ENCODE measurements at places on chromosomes 11 and 22. TPM values are rescaled to one million over a fixed set of nuclear protein-coding genes. Genes with fewer than 3 reads are reported as not detected.

The ALDH3B1 gene
- 22.1 TPM for total RNA-seq

The RASGRP2 gene
- 27.5 TPM for total RNA-seq

The ACR gene
- not detected for total RNA-seq

The IGLL1 gene
- total RNA-seq, result not detected

The MORC2 gene
- total RNA-seq, result 18.4 TPM

The A4GALT gene
- 35.6 TPM for total RNA-seq

The AIP gene
- total RNA-seq, result 82.7 TPM

The XKR3 gene
- not detected for total RNA-seq

The CBLIF gene
- total RNA-seq, result not detected

The HPX gene
- 0.98 TPM for total RNA-seq

- no peak for DNase-seq
- H3K36me3 ChIP-seq, result no peaks in the 10 kb centered on the region
- no peak overlapping the region for H3K4me3 ChIP-seq
- peaks cover 7% of the 10 kb centered on the region for H3K4me1 ChIP-seq
- no peaks in the 10 kb centered on the region for H3K27me3 ChIP-seq
These were observed 44.9 kb downstream of the MCM5 start for GRCh38 chr22:35444685-35445399.

- H3K4me1 ChIP-seq, result peaks cover 18% of the 10 kb centered on the region
- no peak for DNase-seq
- no peak overlapping the region for H3K27ac ChIP-seq
- H3K36me3 ChIP-seq, result no peaks in the 10 kb centered on the region
- no peak overlapping the region for H3K4me3 ChIP-seq
- H3K27me3 ChIP-seq, result no peaks in the 10 kb centered on the region
These were observed 86.7 kb downstream of the TBC1D22A start for GRCh38 chr22:46849101-46849500.

DNA sequence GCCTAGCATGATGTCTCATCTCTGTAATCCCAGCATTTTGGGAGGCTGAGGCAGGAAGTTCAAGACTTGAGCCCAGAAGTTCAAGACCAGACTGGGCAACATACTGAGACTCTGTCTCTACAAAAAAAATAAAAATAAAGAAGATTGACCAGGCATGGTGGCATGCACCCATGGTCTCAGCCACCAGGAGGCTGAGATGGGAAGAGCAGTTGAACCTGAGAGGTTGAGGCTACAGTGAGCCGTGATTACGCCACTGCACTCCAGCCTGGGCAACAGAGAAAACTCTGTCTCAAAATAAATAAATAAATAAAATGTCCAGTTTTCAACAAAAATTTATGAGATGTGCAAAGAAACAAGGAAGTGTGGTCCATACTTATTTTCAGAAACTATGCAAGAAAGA is 28.3 kb downstream of the EFCAB6 start:
- H3K4me1 ChIP-seq, result no peaks in the 10 kb centered on the region
- no peak overlapping the region for H3K27ac ChIP-seq
- no peak overlapping the region for H3K4me3 ChIP-seq

DNA sequence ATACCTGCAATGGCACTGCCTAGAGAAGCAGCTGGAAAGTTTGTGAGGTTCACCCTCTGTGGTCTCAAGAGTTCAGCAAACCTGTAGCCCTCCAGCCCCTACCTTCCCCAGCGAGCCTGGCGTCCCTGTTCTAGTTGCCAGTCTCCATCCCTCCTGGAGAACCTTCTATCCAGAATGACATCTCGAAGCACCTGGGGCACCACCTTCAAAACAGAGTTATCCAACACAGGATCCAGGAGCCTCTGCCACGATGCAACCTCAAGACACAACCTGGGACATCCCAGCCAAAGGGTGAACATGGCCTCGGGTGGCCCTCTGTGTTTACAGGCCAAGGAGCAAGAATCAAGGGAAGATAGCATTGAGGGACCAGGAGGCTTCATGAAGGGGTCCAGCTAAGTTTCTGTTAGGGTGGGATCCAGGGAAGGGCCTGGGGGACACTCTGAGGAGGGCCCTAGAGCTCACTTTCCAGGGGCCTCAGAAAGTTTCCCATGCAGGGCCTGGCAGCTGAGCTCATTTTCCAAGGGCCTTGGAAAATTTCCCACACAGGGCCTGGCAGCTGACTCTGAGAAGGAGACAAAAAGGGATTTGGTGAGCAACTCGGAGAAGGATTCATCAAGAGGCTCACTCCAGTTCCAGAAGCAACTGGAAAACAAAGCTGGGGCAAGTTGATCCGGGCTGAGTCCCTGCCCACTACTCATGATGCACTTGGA is 36.9 kb upstream of the SYT13 start:
- H3K4me1 ChIP-seq, result no peaks in the 10 kb centered on the region
- no peaks in the 10 kb centered on the region for H3K36me3 ChIP-seq
- no peaks in the 10 kb centered on the region for H3K27me3 ChIP-seq

DNA sequence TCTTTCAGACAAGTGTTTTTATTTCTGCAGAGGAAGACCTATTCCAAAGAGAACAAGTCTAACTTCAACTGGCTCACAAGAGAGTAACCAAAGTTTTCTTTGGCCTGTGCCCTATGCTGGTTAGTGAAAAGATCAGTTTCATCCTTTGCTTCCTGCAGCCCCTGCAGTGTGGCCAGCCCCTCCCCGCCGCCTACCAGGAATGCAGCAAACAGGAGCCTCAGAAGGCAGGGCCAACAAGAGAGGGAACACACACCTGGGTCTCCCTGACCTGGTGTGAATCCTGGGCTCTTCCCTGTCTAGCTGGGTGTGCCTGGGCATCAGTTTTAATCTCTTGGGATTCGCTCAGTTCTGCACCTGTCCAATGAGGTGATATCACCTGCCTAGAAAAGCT is 21.5 kb upstream of the SCARF2 start:
- H3K4me1 ChIP-seq, result peaks cover 9% of the 10 kb centered on the region
- H3K4me3 ChIP-seq, result no peak overlapping the region
- H3K27ac ChIP-seq, result no peak overlapping the region

DNA sequence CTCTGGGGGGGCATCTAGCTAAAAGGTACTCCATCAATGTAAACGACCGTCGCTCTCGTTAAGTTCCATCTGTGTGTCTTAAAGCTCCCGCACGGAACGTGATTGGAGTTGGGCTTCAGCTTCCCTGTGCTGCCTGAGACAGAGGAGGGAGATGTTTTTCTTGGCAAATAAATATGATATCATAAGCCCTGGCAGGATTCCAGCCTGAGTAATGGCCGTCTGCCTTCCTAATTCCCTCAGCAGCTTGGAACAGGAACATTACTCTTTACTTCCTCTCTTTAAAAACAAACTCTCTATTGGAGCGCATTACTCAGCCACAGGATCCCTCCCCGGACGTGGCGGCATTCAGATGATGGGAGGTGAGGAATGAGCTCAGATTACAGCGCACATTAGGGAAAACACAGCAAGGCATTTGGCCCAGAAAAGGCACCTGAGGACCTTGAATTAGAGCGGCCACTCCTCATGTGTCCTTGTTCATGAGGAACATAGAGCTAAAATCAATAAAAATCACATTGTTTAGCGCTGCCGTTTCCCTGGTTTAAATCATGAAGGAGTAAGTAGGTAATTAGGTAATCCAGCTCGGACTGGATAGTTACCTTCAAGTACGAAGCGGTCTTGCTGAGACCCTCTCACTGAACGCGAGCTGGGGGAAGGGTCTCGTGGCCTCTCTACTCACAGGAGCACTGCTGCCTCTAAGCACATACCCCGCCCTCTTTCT is 230.4 kb downstream of the ST3GAL4 start:
- DNase-seq, result no peak
- H3K36me3 ChIP-seq, result no peaks in the 10 kb centered on the region
- no peak overlapping the region for H3K4me3 ChIP-seq
- H3K27me3 ChIP-seq, result no peaks in the 10 kb centered on the region

DNA sequence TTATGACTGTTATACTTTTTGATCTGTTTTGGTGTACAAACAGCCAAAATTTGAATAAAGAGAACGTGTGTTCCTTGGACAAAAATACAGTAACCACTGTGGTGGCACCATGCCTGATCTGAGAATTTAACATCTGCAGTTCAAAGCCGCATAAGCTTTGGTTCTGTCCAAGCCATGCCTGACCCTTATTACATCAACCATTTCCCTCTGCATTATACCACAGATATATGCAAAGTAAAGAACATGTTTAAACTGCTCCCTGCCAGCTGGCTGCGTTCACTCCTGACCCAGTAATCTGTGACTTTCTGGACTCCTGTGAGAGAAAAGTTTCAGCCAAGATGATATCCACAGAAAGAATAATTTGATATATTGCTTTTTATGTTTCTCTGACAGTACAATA is 890.5 kb upstream of the ANO3 start:
- no peak for DNase-seq
- H3K4me3 ChIP-seq, result no peak overlapping the region
- no peaks in the 10 kb centered on the region for H3K27me3 ChIP-seq
- no peaks in the 10 kb centered on the region for H3K36me3 ChIP-seq
- peaks cover 7% of the 10 kb centered on the region for H3K4me1 ChIP-seq

- H3K4me3 ChIP-seq, result no peak overlapping the region
- no peaks in the 10 kb centered on the region for H3K36me3 ChIP-seq
- DNase-seq, result no peak
These were observed 793.3 kb upstream of the ARHGAP42 start for GRCh38 chr11:99893811-99894210.

DNA sequence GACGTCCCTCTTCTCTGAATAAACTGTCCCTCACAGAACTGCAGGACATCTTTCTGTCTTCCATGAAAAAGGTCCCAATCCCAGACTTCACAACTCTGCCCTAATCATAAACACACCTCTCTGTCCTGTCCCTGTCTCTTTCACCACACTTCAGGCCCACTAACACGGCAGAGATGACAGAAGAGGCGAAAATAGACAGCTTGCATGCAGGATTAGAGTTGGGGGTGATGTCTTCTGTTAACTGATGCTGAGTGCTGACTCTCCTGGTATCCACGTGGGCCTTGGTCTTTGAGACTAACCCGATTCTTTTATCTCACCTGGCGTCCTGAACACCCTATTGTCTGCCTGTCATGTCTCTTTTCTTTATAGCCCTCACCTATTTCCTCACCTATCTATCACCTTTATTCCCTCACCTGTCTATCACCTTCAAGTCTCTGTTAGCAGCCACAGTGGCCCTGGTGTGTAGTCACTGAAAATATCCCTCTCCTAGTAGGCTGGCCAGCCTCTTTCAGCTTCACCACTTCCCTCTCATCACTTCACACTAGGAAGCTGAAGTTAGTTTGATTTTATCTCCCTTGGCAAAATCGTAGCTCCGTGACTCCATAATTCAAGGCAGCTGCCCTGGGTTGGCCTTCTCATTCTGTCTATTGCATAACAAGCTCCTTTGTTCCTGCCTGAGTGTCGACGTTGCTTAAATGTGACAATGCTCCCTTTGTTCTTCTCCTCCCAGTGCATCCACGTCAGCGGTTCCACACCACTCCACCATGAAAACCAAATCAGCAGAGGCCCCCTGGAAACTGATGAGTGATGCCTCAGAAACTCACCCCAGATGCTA is 30.6 kb upstream of the DRD2 start:
- H3K27me3 ChIP-seq, result no peaks in the 10 kb centered on the region
- peak; percentile 52 for DNase-seq

- no peaks in the 10 kb centered on the region for H3K36me3 ChIP-seq
- no peak for DNase-seq
- no peak overlapping the region for H3K27ac ChIP-seq
- H3K27me3 ChIP-seq, result no peaks in the 10 kb centered on the region
- H3K4me3 ChIP-seq, result no peak overlapping the region
These were observed 35.3 kb downstream of the IGF2 start for GRCh38 chr11:2103668-2104523.

DNA sequence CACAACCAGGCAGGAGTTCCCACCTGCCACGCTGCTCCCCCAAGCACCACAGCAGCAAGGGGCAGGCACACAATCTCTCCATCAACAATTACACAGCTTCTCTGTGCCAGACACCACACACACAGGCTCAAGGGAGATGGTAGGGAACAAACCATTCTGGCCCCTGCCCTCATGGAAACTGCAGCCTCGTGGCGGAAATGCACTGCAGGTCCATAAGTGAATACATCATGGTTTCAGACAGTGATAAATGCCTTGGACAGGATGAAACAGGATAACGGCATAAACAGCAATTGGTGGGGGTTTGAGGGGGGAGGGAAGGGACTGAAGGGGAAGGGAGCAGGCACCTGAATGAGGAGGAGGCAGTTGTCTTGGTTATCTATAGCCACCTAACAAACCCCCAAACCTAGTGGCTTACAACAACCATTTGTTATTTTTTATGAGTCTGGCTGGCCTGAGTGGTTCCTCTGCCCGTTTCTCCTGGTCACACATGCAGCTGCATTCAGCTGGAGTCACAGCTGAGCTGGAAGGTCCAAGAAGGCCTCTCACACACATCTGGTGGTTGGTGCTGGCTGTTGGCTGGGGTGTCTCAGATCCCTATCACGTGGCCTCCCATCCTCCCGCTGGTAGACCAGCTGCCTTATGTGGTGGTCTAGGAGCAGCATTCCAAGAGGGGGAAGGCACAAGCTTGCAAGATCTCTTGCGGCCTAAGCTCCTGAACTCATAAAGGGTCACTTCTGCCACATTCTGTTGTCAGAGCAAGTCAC is 15.0 kb upstream of the YWHAH start:
- H3K4me3 ChIP-seq, result no peak overlapping the region
- no peak overlapping the region for H3K27ac ChIP-seq
- H3K4me1 ChIP-seq, result no peaks in the 10 kb centered on the region
- no peaks in the 10 kb centered on the region for H3K36me3 ChIP-seq
- H3K27me3 ChIP-seq, result no peaks in the 10 kb centered on the region

- peaks cover 73% of the 10 kb centered on the region for H3K4me1 ChIP-seq
- DNase-seq, result no peak
- peak overlapping the region; percentile 96 for H3K27ac ChIP-seq
- no peaks in the 10 kb centered on the region for H3K36me3 ChIP-seq
- H3K27me3 ChIP-seq, result no peaks in the 10 kb centered on the region
- peak overlapping the region; percentile 86 for H3K4me3 ChIP-seq
These were observed 2.1 kb downstream of the CD44 start for GRCh38 chr11:35141071-35141470.

DNA sequence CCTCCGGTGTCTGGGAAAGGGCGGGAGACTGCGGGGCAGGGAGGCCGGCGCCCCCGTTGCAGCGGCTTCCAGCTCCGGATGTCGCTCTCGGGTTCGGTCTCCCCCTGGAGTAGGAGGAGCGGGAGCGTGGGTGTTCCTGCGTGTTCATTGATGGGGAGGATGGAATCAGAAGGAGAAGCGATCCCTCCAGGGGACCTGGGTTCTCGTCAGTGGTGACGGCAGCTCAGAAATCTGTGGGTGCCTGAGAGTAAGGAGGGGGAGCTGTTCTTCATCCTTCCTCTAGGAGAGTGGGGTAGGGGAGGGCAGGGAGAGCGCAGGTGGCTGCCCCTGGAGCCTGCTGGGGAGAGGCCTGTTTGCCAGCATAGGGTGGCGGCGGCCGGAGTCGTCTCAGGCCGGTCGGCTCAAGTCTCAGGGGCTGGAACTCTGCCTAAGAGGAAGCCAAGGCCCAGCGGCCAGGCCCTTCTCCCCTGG is 1.1 kb downstream of the UBASH3B start:
- peak overlapping the region; percentile 81 for H3K4me3 ChIP-seq
- peaks cover 13% of the 10 kb centered on the region for H3K4me1 ChIP-seq
- DNase-seq, result no peak
- peak overlapping the region; percentile 90 for H3K27ac ChIP-seq

Data from vagina (tissue), 2 donors.